ENCODE measurements at places on chromosomes 5 and 9.

DNA sequence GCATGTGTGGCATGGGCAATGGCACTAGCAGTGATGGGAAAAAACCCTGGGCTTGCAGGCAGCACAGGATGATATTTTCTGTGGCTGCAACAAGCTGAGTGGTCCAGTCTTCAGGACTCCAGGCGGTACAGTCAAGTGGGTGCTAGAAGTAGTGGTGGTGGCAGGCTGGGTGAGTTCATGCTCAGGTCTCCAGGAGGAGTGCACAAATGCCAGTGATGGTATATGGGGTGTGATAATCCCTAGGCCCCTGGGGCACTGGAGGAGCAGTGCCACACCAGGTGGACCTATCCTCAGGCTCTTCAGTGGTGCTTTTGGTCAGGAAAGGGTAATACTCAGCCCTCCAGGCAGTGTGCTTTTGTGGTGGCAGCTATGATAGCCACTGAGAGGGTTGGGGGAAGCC lies 496.4 kb downstream of the PRR16 start:
- DNase-seq, result no peak

DNA sequence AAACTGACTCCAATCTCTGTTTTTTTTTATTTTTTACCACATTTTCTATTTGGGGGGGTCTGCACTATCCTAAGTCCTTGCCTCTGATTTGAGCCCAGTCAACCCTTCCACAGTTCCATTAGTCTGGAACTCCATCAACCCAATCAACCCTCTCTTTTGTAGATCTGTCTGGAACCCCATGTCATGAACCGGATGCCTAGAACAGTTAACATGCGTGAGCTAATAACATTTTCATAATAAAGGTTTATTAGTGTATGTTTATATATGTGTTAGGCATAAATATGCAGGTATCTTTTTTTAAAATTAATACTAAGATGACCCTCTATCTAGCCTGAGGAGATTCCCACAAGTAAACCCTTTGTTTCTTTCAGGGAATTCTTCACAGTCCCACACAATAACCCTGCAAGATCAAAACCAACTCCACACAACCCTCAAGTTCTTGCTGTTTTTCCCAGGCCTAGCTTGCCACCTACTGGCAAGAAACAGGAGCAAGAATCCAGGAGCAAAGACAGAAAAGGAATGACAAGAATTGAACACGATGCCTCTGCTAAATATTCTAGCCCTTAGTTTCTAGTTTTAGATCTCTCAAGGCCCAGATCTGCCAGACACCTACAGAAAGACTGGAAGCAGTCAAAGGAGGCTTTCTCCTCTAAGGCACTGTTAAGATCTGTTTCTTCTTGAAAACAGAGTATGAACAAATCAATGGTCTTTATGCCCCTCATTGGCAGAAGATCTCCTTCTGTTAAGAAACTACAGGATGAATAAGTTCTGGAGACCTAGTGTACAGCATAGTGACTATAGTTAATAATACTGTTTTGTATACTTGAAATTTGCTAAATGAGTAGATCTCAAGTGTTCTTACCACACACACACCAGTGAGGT lies 100.4 kb downstream of the TRIM36 start:
- DNase-seq, result no peak

DNA sequence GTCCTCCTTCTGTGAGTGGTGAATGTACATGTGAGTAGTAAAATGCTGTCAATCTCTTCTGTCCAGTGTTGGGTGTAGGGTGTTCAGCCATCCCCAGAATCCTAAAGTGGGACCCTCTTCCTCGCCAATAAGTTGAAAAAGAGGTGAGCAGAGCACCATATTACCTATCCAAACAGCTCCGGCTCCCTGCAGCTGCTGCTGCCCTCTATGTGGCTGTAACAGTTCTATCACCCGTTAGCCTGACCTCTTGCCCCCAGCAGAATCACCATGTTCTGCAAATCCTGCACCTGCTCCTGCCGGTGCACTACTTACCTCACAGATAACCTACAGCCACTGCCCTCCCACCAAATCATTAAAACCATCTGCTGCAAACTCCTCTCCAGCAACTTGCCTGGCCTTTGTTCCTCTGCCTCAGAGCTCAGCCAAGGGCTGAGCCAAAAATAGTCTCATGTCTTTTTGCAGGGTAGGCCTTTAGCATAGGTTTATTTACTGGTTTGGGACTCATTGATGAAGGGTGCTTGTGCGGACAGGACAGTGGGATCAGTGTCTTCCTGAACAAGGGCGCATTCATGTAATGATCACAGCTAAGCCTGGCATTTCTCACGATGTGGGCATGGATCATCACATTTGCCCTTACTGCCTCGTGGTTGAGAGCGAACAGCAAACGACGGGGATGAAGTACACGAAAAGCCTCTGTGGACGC lies 49.6 kb upstream of the CCL21 start:
- no peak for DNase-seq

DNA sequence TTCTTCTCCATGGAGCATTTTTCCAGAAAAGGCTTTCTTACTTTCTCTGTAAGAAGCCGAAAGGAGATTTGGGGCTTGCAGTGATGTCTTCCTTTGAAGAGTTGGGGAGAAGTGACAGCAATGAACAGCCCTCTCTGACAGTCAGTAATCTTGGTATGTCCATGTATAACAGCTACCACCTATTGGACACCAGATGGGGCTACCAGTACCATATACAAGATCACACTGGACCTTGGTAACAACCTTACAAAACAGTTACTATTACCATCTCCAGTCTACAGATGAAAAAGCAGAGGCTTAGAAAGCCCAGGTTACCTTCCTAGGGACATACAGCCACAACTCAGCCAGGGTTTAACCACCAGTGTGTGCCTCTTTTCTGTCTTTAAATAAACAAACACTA lies 272.7 kb upstream of the TRPC7 start:
- no peak for DNase-seq

GRCh38 chr9:92385477-92385876 lies 18.9 kb downstream of the OGN start:
- DNase-seq, result no peak

DNA sequence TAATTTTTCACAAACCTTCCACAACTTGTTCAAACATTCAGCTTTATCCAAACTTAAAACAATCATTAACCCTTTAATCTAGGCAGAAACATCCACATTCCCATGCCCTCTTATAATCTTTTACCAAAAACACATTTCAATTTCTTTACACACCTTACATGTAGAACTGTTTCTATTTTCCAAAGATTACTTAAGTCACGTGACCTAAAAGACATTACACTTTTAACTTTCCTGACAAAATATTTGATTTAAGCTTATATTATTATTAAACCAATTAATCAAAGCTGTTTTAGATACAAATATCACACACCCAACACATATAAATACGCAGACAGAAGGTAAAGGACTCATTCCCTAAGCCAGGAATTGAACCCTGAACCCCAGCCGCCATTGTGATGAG lies 21.0 kb upstream of the MRPS30 start:
- no peak for DNase-seq

DNA sequence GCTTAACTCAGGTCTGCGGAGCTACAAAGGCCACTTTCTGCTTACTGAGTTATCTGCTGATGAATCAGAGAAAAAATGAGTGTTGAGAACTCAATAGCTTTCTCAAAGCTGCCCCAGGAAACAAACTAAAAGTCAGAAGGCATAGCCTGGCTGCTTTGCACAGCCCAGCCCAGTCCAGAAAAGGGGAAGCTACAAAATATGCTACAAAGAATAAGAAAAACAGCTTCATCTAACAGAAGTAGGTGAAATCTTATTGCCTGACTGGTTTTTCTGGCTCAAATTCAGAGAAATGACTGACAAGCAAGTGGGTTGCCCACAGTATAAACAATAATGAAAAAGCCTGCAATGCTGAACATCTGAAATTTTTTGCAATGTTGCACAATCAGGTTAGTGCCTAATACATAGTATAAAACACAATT lies 156.2 kb downstream of the PPP2R2B start:
- DNase-seq, result no peak

DNA sequence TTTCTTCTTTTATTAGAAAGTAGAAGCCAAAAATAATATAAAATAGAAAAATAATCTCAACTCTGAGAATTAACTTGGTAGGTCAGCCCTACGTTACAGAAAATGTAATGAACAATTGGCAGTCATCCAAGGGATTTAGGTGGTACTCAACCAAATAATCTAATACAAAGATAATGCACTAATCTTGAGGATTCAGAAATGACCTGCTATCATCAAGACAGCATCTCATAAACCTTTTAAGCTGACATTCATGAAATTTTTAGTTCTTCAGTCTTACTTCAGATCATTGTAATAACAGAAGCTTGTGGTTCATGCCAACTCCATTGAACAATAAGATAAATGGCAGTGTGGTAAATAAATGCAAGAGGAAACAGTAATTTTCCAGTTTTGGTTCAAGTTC lies 1058.0 kb downstream of the MAT2B start:
- no peak for DNase-seq

GRCh38 chr5:53219174-53219573 lies 109.6 kb upstream of the MOCS2 start:
- no peak for DNase-seq

DNA sequence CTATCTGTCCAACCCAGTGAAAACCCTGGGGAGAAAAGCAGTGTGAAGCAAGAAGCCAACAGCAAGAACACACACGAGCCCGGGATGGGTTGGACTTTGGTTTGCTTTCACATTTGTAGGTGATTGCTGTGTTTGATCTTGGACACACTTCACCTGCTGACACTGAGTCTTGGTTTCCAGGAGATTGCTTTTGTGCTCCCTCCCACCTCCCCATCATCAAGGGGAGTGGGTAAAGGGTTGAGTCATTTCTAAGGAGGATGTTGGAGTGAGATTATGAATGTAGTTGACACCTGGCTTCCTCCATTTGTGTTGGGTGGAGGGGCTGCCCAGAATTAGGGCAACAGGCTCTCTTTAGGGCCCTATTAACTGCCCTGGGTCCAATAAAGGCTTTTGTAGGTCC lies 37.5 kb downstream of the ANKDD1B start:
- DNase-seq, result no peak

- no peak for DNase-seq
Measured at GRCh38 chr5:21689587-21689986, 1163.6 kb downstream of the CDH12 start.

- no peak for DNase-seq
Measured at GRCh38 chr5:74543162-74543995, 97.1 kb downstream of the ENC1 start.

- no peak for DNase-seq
Measured at GRCh38 chr5:23631302-23632045, 124.1 kb downstream of the PRDM9 start.

DNA sequence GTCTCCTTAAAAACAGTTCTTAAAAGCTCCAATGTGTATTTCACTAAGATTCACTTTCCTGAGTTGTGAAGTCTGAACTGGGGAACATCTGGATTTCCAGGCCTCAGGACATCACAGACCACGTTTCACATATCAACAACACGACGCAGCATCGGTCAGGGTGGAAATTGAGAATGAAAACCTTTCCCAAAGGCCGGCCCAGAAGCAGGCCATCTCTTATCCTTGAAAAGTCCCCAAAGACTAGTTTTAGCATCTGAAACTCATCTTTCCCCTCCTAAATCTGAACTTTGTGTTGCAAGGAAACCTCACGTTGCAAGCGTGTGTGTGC lies 96.4 kb upstream of the COL5A1 start:
- no peak for DNase-seq

DNA sequence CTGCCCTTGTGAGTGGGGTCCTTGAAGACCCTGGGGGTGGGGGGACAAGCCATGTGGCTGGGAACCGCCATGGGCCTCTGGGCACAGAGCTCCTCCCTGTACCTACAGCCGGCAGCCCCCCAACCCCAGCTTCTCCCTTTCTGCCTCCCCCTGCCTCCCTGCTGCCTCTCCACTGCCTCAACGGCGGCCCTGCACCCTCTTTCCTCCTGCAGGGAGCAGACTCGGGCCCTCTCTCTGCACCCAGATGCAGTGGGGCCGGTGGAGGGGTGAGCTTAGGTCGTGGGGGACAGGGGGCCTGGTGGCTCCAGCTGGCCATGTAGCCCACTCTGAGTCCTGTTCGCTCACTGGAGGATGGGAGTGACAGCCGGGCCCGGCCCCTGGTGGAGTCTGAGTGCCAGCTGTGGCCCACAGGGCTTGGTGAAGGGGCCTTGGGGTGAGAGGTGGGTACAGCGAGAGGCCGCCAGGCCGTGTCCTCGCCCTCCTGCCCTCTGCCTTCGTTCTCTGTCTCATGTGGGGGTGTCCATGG lies 139.3 kb upstream of the COL5A1 start:
- no peak for DNase-seq

GRCh38 chr9:128139621-128140020 lies 9.6 kb upstream of the LCN2 start:
- no peak for DNase-seq

- no peak for DNase-seq
Measured at GRCh38 chr5:149037817-149038216, 25.0 kb downstream of the SH3TC2 start.

DNA sequence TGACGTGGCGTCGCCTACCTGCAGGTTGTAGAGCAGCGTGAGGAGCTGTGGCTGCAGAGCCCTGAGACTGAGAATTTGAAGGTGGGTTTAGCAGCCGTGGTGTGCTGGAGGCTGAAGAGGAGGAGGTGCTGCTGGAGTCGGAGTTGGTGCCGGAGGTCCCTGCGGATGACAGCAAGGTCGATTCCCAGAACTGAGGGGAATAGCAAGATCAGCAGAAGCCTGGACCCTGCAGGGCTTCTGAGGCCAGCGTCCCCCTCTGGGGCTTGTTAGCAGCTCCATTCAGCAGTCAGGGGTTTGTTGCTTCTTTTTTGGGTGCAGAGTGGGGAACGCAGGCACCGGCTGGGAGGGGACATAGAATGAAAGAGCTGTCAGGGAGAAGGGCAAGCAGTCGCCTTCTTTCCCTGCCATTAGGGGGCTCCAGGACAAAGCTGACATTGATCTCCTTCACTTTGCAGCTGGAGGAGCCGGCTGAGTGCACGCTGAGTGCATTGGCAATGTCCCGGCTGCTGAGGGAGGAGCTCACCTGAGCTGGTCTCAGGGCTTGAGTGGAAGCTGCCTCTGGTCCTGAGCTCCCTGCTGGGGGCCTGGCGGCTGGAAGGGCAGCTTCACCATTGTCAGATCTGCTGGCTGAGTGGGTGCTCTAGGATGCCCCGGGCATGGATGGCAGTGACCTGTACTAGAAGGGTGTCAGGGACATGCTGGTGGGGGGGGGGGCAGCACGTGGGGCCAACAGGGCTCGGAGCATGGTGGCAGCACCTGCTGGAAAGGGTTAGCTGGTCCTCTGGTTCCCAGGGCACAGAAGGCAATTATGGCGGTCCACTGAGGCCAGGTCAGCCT lies 20.8 kb downstream of the OBP2B start:
- DNase-seq, result no peak

All from activated CD4-positive, alpha-beta T cell treated with anti-CD3 and anti-CD28 coated beads, Interleukin-2, amount 10 ng/mL, durations not matched to agents 7 days and 5 days (primary cell).